ENCODE measurements at places on chromosomes 1 and 21.

DNA sequence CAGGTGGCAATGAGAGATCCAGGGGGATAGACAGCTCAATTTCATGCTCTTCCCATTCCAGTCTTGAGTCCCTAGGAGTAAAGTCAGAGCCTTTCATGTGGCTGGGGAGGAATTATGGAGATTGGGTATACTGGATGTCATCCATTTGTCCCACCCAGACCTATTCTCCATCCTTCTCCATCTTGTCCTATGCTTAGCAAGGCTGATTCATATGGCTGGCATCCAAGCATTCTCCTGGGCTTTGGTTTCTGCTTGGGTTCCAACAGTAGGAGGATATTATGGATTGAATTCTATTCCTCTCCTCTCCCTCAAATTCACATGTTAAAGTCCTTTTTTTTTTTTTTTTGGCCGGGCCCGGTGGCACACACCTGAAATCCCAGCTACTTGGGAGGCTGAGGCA, 3.8 kb upstream of the CDC20 start:
- no peak for DNase-seq

GRCh38 chr1:225942574-225942973, 1.6 kb upstream of the LEFTY2 start:
- DNase-seq, result no peak

DNA sequence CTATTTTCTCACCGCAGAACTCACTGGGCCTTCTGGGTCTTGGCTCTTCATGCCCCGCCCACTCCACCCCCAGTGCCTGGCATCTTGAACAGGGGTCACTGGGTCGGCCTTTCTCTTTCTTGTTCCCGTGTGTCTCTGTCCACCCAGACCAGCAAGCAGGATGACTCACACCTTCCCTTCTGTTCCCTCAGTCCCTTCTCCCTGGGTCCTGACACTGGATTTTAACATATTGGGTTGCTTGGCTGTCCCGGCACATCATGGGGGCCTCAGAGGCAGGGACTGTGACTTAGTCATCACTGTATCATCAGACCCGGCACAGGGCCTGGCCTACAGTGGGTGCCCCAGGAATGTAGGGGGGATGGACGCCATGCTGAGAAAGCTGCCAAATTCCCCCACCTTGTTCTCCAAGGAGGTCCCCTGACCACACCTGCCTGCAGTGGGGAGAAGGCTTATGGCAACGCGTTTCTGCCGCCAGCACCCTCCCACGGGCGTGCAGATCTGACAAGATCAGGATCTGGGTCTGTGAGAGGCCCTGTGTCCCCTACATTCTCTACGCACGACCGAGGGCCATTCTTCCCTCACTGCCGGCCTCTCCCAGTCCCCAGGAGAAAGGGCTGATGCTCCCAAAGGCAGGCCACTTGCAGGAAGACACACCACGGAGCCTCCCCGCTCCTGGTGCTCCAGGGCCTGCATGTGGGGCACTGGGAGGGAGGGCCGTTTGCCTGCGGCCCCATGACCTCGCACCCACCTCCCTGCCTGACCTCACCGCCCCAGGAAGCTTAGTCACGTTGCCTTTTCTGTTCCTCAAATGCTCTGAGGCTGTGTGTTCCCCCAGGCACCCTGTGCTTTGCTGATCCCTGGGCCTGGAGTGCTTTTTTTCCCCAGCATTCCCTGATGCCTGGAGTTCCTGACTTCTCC, 157.2 kb upstream of the TMEM51 start:
- DNase-seq, result no peak

- DNase-seq, result no peak
These were observed 5.1 kb downstream of the PRRX1 start for GRCh38 chr1:170669107-170669445.

- peak; percentile 14 for DNase-seq
These were observed 43.4 kb downstream of the KIF1B start for GRCh38 chr1:10253755-10254154.
